WTC11 (cell line): ENCODE measurements at places on chromosomes 3 and 15. TPM values are rescaled to one million over a fixed set of nuclear protein-coding genes. Genes with fewer than 3 reads are reported as not detected.
A peak's percentile ranks its signal among the peaks of the same experiment; 100 is the strongest.

Gene GUCA1C
- not detected in 3 replicates for total RNA-seq

GRCh38 chr3:111311126-111311525 is 230.9 kb upstream of the CD96 start:
- DNase-seq, result no peak
- H3K4me3 ChIP-seq, result no peak overlapping the region
- H3K36me3 ChIP-seq, result no peaks in the 10 kb centered on the region
- H3K27ac ChIP-seq, result no peak overlapping the region

DNA sequence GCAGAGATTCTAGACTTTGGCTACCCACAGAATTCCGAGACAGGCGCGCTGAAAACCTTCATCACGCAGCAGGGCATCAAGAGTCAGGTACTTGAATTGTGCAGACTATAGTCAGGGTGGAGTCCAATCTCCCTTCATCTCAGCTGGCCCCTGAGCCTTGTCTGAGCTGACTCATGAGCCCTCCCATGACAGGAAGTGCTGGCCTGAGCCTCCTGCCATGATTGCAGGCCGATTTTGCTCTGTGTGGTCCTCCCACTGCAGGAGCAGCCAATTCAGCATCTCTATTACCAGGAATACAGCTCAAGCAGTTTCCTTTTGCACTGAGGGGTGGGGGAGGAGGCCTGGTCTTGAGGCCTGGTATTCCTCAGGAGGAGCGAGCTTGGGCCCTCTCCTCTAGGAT is 5.5 kb downstream of the AP2M1 start:
- H3K36me3 ChIP-seq, result peaks cover 66% of the 10 kb centered on the region
- no peak for DNase-seq
- H3K4me3 ChIP-seq, result no peak overlapping the region
- H3K27me3 ChIP-seq, result no peaks in the 10 kb centered on the region

GRCh38 chr3:197802779-197803459 is 11.9 kb downstream of the LRCH3 start:
- H3K27me3 ChIP-seq, result no peaks in the 10 kb centered on the region
- H3K36me3 ChIP-seq, result peaks cover 3% of the 10 kb centered on the region; the same call in 1 of the 2 replicates
- H3K27ac ChIP-seq, result peak overlapping the region; percentile 83
- no peak for DNase-seq
- H3K4me1 ChIP-seq, result peaks cover 22% of the 10 kb centered on the region

Gene PLA2G4B
- 5.5 to 11.0 TPM (median 7.9 TPM) in 3 replicates for total RNA-seq

Gene ACKR2
- 0.28 to 0.41 TPM (median 0.39 TPM) in 3 replicates for total RNA-seq

DNA sequence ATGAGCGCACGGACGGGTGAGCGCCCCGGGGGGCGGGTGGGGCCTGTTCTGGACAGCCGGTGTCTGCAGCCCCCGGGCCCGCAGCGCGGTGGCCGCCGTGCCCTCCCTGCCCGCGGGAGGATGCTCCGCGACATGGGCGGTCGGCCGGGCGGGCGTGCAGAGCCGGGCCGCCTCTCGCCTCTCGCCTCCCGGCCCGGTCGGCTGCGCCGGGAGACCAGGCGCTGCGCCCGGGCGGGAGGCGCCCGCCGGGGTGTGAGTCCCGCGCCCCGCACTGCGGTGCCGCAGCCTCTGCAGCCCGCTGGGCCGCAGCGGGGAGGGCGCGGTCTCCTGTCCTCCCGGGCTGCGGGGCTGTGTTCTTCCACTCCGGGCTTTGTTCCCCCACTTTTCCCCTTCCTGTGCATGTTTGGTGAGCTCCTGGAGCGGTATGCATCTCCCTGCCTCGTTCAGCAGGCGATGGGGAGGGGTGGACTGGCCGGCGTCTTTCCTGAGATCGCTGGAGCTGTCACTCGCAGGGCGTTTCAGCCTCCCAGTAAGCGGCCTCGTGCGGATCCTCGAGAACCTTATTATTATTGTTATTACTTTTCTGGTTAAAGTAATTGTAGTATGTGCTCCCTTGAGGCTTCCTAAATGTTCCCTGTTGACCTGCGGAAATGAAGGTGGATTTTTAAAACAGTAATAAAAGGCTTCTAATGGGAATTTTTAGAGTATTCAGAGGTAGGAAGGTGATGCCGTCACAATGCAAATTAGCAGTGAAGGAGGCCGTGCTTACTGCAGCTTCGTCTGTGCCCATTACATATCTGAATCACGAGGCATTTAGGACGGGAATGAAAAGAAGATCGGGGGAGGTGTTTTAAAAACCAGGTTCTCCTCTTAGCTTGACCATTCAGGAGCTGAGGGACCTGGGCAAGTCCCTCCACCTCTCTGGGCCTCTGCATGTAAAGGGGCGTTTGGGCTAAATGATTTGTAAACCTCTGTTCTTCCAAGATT is 593 bp downstream of the TMOD2 start:
- H3K27me3 ChIP-seq, result peaks cover 76% of the 10 kb centered on the region
- peak; percentile 42 for DNase-seq
- no peaks in the 10 kb centered on the region for H3K36me3 ChIP-seq
- H3K27ac ChIP-seq, result no peak overlapping the region

DNA sequence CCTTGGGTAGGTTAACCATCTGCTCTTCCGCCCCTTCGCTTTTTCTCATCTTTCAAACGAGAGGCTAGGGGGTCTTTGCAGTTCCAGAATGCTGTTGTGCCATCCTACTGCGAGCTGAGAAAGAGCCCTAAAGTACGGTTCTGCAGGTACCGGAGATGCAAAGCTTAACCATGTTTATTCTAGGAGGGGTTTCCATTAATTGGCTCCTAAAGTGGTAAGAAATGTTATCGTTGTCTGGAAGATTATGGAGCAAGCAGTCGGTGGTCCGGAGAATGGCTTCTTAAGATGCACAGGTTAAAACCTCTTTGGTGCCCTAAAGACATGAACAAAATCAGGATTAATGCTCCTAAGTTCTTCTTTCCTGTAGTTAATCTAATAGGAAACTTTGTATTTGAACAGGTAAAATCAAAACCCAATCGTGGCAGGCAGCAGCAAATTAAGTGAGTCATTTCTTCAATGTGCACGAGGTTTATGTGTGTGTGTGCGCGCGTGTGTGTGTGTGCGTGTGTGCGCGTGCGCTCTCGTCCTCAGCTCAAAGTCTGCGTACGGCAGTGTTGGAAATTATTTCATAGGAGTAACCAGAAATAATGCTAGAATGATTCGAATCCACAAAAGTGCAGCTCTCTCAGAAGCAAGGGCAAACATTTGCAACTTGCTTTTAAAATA is 772 bp downstream of the FAM81A start:
- peaks cover 76% of the 10 kb centered on the region for H3K27me3 ChIP-seq
- H3K4me3 ChIP-seq, result peak overlapping the region; percentile 71
- peaks cover 13% of the 10 kb centered on the region for H3K4me1 ChIP-seq
- no peaks in the 10 kb centered on the region for H3K36me3 ChIP-seq
